ENCODE measurements at places on chromosomes 2 and 18.

DNA sequence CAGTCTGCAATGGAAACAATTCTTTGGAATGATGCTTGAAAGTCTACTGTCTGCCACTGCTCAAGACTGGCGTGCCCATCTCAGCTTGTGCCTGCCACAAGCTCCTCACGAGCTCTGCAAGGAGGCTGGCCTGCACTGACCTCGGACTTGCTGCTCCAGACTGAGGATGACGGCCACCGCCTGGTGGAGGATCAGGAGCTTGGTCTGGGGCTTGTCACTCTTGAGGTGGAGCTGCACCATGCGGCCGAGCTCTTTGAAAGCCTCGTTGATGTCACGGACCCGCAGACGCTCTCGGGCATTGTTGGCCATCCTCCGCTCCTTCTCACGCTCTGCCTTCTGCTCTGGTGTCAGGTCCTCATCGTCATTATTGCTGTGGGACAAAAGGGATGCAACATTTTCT is 269.4 kb upstream of the CCDC68 start:
- DNase-seq, result no peak

DNA sequence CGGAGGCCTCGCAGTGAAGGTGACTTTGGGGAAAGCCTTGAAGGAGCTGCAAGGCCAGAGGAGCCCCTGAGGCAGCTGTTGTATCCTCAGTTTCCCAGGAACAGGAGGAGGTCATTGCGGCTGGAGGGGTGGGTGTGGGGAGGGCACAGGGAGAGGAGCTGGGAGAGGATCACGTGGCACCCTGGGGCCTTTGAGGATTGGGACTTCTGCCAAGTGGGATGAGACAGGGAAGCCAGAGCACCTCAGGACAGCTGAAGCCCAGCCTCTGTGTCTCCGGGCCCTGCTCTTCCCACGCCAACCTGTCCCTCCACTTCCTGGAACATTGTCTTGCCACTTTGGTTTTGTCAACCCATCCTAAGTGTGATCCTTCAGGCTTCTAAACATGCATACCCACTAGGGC is 19.4 kb upstream of the RRM2 start:
- peak; percentile 83 for DNase-seq

- no peak for DNase-seq
These were observed 36.2 kb downstream of the ASB1 start for GRCh38 chr2:238462782-238463396.

- peak; percentile 15 for DNase-seq
These were observed 44.3 kb downstream of the L3MBTL4 start for GRCh38 chr18:6370410-6370809.

DNA sequence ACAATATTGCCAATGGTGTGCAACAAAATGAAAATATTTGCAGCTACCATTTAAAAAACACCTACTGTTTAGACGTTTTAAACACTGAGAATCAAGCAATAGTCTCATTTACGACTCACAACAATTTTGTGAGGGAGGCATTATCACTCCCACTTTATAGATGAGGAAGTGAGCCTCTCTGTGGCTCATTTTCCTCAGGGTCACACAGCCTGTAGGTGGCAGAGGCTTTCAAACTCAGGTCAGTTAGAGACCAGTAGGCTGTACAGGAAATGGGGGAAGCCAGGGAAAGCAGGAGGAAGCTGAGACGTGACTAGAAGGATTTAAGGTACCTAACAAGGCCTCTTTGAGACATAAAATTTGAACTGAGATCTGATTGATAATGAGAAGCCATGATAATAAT is 95.0 kb upstream of the ZNF521 start:
- DNase-seq, result no peak

- peak; percentile 7 for DNase-seq
These were observed 44.2 kb upstream of the DSC1 start for GRCh38 chr18:31206787-31207381.

Measured in BE2C (cell line).